NCI-H460 (cell line): ENCODE measurements at places on chromosomes 1 and 21.
A peak's percentile ranks its signal among the peaks of the same experiment; 100 is the strongest.

DNA sequence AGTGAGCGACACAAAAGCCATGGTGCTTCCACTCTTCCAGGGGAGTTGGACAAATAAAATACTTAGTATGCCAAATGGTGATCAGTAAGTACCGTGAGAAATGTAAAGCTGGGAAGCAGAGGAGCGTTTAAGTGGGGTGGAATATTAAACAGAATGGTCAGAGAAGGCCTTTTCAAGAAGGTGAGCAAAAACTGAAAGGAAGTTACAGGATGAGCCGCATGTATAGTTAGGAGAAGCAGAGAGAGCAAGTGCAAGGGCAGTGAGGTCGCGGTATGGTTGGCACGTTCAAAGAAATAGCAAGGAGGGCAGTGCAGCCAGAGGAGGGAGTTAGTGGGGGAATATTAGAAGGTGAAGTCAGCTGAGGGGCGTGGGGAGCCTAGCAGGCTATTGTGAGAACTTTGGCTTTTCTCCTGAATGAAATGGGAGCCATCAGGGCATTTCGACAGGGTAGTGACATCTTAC, 748 bp upstream of the ATP6V0B start:
- DNase-seq, result no peak

- DNase-seq, result no peak
Measured at GRCh38 chr1:115141145-115141454, 51.8 kb upstream of the TSPAN2 start.

GRCh38 chr1:237851210-237851845, 39.4 kb downstream of the ZP4 start:
- peak; percentile 64 for DNase-seq

GRCh38 chr1:189868021-189868420, 609.6 kb downstream of the BRINP3 start:
- no peak for DNase-seq

DNA sequence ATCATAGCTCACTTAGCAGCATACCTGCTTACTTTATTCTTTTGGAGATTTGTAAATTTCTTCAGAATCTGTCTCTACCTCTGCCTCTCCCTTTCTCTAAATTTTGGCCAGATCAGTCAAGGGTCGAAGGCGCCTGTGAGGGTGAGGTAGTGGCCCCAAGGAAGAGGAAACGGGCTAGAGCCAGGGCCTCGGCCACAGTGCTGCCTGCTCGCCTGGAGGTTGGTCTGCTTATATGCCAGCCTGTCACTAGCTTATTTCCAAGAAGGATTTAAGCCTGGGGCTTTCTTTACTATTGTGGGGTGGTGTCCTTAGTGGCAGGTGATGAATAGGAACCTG, 19.6 kb downstream of the PEX14 start:
- DNase-seq, result no peak

DNA sequence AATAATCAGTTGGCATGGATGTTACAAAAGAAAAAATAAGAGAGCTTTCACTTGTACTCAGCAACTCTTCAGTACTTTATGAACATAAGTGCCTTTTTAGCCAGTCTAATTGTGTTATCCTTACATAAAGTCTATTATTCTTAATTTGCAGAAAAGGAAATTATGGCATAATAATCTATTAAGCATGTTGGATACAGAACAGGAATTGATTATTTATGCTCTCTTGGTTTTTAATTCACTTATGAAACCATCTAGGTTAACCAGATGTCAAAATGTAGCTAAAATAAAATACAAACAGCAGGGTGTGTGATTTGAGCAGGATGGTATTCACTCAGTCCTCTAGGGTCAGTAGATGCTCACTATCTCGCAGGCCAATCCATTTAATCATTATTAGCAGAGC, 79.7 kb downstream of the PLPPR5 start:
- DNase-seq, result no peak

DNA sequence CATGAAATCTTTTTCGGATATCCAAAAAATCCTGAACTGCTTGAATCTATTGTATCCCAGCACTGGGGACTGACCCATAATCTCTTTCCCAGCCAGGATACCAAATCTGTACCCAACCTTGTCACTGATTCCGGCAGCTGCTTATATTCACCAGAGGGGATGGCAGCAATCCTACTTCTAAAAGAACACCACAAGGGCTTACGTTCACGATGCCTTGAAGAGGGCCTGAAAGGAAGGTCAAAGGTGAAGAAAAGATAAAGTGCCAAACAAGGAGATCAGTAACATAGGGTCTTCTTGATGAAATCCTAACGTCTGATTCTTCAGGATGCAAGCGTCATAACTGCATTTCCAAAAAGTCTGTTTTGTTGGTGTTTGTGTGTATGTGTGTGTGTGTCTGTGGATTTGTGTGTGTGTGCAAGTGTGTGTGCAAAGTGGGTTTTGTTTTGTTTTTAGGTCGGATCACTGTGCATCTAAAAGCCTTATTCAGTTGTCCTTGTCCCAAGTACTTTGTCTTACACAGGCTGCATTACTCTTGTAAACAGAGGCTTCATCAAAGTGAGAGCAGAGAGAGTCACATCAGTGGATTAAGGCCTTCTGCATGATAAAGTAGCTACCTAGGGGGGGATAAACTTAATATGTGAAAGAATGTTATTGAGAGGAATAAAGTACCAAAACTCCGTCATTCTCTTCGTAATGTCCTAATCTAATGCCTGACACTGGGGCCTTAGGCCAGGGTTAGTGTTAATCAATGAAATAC, 179.3 kb downstream of the BARHL2 start:
- DNase-seq, result no peak

GRCh38 chr1:52127181-52128180, 14.4 kb upstream of the ZFYVE9 start:
- peak; percentile 32 for DNase-seq

DNA sequence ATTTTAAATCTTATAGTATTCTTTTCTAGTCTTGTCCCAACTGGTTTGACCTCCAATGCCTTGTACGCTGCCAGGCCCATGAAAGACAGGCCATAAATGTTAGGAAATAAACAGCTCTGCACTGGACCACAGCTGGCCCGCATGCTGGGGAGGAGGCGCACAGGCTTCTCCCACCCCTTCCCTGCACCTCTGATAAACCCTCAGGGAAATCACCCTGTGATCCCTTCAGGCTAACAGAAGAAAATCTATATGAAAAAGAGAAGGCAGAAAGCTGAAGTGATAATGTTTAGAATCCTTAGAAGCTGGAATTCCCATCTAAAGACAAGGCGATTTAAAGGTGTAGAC, 41.5 kb downstream of the COLGALT2 start:
- no peak for DNase-seq

- no peak for DNase-seq
Measured at GRCh38 chr1:212669600-212669999, 30.0 kb downstream of the BATF3 start.

DNA sequence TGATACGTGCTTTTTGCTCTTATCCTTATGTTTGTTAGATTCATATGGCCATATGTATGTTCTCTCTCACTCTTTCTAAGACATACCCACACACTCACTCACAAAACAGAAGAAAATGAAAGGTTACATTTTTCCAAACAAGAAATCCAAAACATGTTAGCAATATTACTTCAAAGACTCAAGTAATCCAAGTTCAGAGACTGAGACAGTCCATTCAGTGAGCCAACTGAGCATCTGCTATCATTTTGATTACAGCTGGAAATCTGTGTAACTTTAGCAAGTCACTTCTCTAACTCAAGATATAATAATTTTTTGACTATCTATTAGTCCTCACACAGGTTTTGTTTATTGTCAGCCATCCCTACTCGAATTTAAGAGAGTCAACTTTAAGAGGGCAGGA, 218.9 kb downstream of the LHX8 start:
- DNase-seq, result no peak

GRCh38 chr1:183739082-183739481, 65.8 kb upstream of the RGL1 start:
- DNase-seq, result no peak

- no peak for DNase-seq
Measured at GRCh38 chr1:15220825-15221431, 26.1 kb upstream of the FHAD1 start.

- no peak for DNase-seq
Measured at GRCh38 chr21:44499211-44499560, 40.8 kb downstream of the KRTAP10-1 start.
